ENCODE measurements at places on chromosomes 6 and 20. TPM values are rescaled to one million over a fixed set of nuclear protein-coding genes. Genes with fewer than 3 reads are reported as not detected.

Gene METTL24
- 1.4 TPM for total RNA-seq

DNA sequence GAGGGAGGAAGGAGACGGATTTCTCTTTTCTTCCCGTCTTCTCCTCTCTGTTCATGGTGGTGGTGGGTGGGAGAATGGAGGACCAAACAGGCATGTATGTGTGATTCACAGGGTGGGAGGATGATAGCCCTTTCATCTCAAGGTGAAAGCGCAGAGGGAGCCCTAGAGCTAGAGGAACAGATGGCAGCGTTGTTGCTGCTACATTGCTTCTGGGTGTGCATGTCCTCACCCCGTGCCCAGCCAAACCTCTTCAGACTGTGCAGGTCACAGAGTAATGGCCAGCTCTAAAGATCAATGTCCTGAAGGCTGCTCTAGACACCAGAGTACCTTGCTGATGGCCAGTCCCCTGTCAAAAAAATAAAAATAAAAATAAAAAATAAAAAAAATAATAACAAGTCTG, 301.8 kb downstream of the TBC1D7 start:
- no peak for DNase-seq

DNA sequence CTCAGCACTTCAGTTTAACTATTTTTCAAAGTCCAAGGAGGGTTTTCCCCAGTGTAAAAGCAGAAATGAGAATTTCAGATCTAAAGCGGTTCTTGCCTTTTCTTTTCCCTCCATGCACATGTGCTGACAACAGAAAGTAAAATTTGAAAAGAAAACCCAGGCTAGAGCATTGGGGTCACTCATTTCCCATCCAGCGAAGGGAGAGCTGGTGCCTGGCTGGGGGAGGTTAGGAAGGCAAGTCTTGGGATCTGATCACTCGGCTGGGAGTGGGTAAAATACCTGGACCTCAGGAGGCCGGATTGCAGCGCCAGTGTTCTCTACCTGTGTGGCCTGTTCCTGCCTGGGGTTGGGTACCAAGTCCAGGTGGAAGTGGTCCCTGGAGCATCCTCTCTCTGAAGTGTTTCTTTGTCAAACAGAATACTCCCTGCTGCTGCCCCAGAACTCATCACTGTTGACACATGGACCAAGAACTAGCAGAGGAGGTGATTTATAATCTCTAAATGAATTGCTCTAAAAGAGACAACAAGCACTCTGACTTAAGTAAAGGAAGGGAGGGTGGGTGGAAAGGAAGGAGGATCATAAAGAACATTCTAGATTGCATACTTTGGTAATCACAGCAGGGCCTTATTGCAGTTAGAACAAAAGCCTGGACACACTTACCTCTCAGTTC, 136.0 kb downstream of the MTHFD1L start:
- DNase-seq = no peak

DNA sequence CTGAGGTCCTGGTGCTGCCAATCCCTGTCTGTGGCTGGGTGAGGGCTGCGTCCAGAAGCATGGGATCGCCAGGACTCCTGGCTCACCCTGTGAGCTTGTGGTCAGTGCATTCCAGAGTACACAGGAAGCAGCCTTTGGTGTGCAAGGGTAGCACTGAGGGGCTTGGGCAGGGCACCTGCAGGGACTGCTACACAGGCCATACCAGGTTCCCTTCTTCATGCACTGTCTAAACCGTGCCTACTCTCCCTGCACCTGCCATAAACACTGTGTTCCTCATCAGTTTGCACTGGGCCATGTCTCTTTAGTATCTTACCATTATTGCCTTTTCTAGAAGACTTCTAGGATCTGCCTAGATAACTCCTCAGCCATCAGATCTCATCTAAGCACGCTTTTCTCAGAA, 72.8 kb upstream of the NKX2-2 start:
- DNase-seq = no peak

- no peak for DNase-seq
Measured at GRCh38 chr6:169292338-169293124, 38.9 kb upstream of the THBS2 start.

- DNase-seq = no peak
Measured at GRCh38 chr6:27672113-27672799, 199.4 kb upstream of the ZNF184 start.

DNA sequence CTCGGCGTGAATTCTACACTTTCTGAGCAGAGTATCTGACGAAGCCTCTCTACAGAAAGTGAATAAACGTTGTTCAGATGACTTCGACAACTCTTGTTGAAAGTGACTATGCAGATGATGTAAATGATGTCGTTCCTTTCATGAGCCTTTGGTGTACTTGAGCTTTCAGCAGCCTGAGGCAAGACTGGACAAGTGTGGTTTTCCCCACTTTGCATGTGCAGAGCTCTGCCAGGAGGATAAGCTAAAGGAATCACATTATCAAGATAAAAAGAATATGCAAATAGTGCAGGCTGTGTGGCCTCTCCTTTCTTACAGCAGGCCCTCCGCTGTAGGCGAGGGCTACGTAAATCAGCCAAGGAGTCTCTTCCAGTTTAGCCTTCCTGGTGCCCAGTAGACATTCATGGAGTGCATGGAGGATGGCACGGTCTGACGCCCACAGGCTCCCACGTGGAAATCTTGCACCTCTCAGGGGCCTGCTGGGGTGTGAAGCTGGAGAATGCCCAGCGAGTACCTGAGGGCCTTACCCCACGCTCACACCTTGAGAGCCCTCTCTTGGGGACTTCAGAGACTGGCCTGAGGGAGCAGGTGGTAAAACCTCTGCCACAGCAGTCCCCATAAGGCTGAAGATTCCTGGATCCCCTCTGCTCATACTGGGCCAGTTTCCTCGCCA, 54.9 kb downstream of the RPP40 start:
- no peak for DNase-seq

DNA sequence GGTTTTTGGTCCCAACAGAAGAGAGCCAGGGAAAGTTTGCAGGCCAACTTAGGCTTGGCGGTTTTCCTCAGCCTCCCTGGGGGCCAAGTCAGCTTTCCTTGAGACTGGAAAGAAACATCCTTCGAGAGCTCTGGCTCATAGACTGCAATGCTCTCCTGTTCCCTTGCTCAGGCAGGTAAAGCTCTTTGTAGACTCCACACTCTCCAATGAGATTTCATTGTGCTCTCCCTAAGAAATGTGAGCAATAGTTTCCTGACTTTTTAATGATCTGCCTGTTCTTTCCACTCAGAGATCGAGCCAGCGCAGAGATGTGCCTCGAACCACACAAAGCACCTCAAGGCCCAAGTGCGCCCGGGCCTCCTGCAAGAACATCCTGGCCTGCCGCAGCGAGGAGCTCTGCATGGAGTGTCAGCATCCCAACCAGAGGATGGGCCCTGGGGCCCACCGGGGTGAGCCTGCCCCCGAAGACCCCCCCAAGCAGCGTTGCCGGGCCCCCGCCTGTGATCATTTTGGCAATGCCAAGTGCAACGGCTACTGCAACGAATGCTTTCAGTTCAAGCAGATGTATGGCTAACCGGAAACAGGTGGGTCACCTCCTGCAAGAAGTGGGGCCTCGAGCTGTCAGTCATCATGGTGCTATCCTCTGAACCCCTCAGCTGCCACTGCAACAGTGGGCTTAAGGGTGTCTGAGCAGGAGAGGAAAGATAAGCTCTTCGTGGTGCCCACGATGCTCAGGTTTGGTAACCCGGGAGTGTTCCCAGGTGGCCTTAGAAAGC, 13.9 kb downstream of the TNFAIP3 start:
- DNase-seq = no peak

DNA sequence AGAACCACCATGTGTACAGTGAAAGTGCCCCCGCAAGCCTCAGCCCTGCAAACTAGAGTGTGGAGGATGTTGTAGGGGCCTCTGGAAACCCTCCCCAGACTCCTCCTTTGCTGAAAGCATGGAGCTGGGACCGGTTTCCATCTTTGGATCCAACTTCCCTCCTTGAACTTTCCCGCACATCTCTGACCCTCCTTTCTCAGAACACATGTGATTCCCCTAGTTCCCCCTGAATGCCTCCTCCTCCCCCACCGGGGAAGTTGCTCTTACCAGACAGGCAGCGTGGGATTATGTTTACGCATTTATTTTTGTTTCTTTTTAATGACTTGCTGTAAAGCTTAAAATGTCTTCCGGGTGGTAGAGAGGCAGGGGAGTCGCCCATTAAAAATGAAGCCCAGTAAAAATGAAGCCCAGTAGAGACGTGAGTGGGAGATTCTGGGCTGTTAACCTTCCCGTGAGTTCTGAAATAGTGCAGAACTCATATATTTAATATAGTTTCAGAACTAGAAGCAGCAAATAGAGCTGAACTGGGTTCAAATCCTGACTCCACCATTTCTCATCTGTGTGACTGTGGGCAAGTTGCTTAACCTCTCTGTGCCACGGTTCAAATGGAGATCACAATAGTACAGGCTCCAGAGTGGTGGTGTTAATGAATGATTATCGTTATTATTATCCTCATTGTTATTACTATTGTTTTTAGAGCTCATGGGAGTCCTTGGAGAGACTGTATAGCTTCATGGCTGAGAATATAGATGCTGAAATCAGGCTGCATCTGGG, 8.0 kb upstream of the PTPN1 start:
- DNase-seq = no peak

DNA sequence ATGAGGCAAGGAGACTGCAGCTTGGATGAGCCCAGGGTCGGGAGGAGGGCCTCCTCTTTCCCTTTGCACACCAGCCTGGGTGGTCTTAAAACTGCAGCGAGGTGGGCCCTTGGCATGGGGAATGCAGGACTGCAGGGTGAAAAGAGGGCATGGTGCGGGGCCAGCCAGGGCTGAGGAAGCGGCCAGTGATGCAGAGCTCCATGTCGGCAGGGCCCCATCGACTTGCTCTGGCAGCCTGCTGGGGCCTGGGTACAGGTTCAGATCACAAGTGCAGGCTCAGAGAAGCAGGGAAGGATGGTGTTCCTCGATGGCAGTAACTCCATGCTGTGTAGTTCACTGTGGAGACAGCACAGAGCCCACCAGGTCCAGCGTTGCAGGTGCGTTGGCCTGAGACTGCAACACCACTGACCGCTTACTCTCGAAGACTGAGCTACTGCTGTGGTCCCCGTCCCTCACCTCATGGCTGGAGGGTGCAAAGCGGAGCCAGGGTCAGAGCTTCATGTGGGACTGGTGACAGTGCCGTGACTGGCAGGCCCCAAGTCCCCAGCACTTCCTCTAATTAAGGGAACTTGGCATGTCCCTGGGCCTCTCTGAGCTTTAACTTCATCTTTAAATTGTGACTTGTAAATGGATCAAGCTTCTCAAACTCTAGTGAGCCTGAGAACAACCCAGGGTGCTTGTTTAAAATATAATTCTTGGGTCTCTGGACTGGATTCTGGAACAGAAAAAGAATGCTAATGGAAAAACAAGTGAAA, 223.2 kb downstream of the SYNDIG1 start:
- DNase-seq = no peak

DNA sequence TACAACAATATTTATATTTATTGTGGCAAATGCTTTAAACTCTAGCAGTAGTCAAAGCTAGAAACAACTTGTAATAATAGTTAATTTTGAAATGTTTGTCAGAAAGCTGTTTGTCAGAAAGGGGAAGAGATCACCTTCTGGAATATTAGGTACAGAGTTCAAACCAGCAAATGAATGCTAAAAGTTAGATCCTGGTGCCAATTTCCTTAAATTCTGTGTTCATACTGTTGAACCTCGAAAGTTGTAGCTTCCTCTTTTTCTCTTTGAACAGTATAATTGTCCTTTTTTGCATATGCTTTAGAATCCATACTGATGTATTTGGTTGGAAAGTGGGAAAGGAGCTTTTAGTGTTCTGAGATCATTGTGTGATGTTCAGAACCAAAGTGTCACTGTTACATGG, 22.4 kb downstream of the ITCH start:
- no peak for DNase-seq

Gene FOXP4
- 8.8 TPM for total RNA-seq

Gene SCRT2
- total RNA-seq = not detected

GRCh38 chr6:7723554-7723953, 2.3 kb upstream of the BMP6 start:
- DNase-seq = no peak

DNA sequence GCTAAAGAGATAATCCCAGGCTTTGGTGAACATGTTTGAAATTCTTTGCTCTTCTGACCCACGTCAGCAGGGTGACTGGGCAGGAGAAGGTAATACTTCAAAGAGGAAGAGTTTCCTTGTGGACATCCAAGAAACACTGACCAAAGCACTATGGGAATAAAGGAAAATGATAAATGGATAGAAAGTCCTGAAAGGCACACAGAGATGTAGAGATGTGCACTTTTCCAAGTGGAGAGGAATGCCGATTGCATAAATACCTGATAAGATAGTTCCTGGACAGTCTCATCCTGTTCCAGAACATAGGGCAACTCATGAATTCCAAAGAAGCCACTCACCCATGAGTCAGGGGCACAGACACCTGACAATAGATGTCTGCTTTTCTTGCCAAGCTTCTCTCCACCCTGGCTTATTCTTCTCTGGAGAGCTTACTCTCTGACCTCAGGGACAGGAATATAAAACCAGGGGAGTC, 191.3 kb upstream of the FOXA2 start:
- no peak for DNase-seq

Gene ZSCAN23
- total RNA-seq = 1.3 TPM

Gene ADGRF5
- total RNA-seq = not detected

DNA sequence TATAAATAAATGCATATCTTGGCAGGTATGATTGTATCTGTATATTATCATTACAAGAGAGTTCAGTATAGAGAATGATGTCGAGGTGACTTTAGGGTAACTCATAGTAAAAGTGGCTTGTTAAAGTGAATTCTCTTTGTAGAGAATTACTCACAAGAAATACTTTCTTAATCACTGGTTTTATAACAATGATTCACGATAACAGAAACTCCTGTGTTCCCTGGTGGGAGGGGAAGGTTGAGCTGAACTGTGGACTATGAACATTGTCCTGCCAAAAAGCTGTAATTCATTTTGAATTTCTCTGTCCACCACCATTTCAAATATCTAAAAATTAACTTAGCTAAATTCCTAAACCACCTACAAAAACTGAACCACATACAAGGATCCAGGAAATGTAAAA, 7.7 kb downstream of the TPMT start:
- DNase-seq = no peak

Gene SMPDL3A
- total RNA-seq = 0.17 TPM

Gene EMILIN3
- not detected for total RNA-seq

DNA sequence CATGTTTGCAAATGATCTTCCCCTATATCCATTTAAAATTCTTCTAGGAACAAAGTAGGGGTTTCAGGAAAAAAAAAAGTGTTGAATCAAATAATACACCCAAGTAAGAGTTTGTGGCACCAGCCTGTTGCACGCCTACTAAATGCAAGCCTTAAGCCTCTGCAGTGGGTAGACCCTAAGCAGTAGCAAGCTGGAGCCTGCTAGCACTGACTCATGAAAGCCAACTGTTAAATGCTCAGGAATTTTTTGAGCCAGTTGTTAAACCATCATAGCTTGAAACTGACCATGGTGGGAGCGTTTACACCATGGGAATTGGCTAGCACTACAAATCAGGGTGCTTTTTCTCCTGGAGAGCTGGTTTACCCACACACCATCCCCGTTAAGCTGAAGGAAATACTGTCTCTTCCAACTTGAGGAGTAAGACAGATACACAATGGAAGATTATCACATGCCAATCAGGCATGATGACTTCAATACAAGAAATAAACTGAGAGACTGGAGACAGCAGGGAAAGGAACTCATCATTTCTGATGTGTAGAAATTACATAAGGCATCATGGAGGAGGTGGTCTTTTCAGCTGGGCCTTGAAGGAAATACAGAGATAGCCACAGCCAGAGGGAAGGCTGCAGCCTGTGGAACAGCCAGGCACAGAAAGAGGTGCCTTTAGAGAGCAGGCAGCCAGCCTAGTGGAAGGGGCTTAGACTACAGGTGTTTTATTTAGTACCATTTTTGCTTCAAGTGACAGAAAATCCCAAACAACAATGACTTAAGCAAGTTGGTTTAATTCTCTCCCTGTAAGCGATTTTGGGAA, 110.8 kb downstream of the SNX5 start:
- DNase-seq = no peak

All from activated naive CD8-positive, alpha-beta T cell treated with anti-CD3 and anti-CD28 coated beads, Interleukin-2, amount 10 ng/mL, durations not matched to agents 7 days and 5 days (primary cell).